Transverse colon (tissue), 4 donors: ENCODE measurements at places on chromosomes 2 and 18.

DNA sequence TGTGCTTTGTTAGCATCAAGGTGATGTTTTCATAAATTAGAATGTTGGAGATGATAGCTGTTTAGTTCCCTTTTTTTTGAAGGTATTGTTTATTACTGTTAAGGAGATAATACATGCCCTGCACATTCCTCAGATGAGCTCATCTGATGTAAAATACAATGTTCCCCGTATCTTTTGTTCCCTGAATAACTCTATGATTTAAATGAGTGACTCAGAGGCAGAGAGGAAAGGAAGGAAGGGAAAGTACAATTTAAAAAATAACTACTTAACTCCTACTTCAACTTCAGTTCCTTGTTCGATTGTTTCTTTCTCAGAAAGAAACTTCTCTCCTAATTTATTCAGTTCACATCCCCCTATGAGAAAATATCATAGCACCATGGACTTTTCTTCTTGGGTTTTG, 208.7 kb downstream of the KCNE4 start:
- no peak overlapping the region for H3K4me3 ChIP-seq
- H3K27me3 ChIP-seq, result no peaks in the 10 kb centered on the region
- no peaks in the 10 kb centered on the region for H3K36me3 ChIP-seq
- no peak for DNase-seq

DNA sequence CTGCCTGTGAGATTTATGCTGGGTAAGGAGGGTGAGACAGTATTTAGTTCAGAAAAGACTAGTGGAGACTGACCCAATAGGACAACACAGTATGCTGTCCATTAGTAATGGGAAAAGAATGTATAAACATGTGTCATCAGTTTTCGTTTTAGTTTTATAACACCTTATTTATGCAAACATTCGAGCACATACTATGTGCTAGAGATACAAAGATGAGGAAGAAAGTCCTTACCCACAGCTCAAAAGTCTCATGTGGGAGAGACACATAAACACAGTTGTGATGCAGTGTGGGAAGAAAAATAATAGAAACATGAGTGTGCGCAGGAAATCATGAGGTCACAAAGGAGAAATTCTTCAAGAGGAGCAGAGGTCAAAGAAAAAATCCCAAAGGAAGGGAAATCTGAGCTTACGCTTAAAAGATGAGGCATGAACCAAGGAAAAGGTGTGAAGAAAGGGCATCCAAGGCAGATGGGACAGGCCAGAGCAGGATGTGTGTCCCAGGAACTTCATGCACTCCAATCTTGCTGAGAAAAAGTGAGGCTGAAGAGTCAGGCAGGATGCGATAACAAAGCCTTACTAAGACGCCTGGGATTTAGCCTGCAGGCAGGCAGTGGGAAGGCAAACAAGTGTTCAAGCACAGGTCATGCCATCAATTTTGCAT, 8.1 kb downstream of the METTL21A start:
- H3K27me3 ChIP-seq, result no peaks in the 10 kb centered on the region
- H3K4me1 ChIP-seq, result no peaks in the 10 kb centered on the region
- H3K27ac ChIP-seq, result peak overlapping the region; percentile 51
- H3K4me3 ChIP-seq, result no peak overlapping the region

DNA sequence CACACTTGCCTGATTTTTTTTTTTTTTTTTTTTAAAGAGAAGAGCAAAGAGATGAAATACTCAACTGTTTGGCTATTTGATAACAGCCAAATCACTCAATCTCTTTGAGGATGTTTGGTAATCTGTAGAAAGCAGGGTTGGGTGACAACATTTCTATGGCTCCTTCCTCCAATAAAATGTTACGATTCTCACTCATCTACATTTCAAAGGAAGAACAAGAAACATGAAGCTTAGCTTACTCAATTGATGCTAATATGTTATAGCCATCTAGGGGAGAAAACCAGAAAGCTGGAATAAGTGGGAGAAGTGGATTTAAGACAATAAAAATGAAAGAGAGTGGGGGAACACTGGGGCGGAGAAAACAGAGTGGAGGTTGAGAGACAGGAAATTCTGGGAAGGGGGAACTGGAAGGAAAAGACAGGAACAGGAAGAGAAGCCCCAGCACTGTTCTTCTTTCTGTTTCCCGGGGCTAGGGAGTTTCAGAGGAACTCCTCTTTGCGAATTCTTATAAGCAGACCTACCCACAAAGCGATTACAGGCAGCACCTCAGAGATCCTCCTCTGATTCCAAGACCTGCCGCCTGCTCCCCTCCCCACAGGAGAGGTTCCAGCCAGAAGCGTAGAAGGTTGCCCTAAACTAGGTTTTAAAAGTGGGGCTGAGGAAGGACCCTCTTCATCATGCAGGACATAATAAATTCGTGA, 13.3 kb downstream of the ST3GAL5 start:
- no peaks in the 10 kb centered on the region for H3K4me1 ChIP-seq
- H3K4me3 ChIP-seq, result no peak overlapping the region
- H3K36me3 ChIP-seq, result no peaks in the 10 kb centered on the region
- H3K27me3 ChIP-seq, result no peaks in the 10 kb centered on the region
- DNase-seq, result no peak

DNA sequence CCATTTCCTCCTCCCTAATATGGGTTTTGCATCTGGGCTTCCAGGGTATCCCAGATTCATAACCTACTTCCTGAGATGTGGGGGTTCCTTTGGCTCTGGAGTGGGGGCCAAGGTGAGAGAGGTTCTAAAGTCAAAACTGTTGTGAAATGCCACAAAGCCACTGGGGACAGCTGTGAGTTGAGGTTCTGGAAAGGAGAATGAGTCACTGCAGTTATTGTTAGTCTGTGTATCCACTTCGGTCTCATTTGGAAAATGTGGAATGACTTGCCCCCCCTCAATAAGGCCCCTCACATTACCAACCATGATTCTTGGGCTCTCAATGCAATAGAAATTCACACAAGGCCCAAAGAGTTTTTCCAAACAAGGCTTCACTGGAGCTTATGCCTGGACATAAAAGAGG, 51.1 kb upstream of the LGALSL start:
- peaks cover 70% of the 10 kb centered on the region for H3K4me1 ChIP-seq
- H3K36me3 ChIP-seq, result no peaks in the 10 kb centered on the region
- H3K27ac ChIP-seq, result peak overlapping the region; percentile 89
- DNase-seq, result no peak

GRCh38 chr2:219285894-219286425, 6.8 kb downstream of the DNAJB2 start:
- DNase-seq, result no peak
- H3K4me1 ChIP-seq, result no peaks in the 10 kb centered on the region
- H3K4me3 ChIP-seq, result no peak overlapping the region
- no peak overlapping the region for H3K27ac ChIP-seq

GRCh38 chr2:121804340-121804739, 48.9 kb downstream of the TSN start:
- no peaks in the 10 kb centered on the region for H3K27me3 ChIP-seq
- DNase-seq, result no peak
- no peaks in the 10 kb centered on the region for H3K36me3 ChIP-seq
- H3K27ac ChIP-seq, result no peak overlapping the region

DNA sequence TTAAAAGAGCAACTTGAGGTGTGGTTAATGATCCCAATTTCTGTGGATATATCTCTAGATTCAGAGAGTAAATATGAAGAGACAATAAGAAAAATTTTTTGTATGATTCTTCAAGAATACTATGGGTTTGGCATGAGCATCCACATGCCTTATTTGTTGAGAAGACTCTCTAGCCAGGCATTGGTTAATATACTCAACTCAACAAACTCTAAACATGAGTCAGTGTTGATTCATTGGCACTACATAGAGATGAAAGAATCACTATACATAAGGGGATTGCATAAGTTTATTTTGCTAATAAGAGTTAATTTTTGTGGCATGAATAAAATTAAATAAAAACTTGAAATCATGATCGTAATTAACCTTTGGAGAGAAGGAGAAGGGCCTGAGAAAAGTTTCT, 930.2 kb upstream of the LRRTM1 start:
- no peaks in the 10 kb centered on the region for H3K27me3 ChIP-seq
- no peaks in the 10 kb centered on the region for H3K4me1 ChIP-seq
- H3K27ac ChIP-seq, result no peak overlapping the region
- no peak overlapping the region for H3K4me3 ChIP-seq

DNA sequence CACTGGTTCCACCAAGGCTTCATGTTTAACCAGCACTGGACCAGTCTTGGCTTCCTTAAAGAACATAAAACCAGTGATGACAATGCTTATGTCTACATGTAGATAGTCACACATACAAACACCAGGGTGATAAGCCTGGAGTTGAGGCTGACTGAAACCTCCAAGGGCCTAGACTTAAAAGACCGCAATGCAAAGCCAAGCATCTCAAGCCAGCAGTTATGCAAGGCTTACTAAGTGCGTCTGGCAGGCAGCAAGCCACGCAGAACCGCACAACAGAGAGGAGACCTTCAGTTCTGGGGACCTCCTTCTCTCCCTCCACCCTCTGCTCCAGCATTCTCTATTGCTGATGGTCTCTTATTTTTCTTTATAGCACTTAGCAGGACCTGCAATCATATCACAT, 63.2 kb upstream of the ACAA2 start:
- no peak for DNase-seq
- no peaks in the 10 kb centered on the region for H3K27me3 ChIP-seq
- H3K36me3 ChIP-seq, result no peaks in the 10 kb centered on the region
- no peak overlapping the region for H3K4me3 ChIP-seq

DNA sequence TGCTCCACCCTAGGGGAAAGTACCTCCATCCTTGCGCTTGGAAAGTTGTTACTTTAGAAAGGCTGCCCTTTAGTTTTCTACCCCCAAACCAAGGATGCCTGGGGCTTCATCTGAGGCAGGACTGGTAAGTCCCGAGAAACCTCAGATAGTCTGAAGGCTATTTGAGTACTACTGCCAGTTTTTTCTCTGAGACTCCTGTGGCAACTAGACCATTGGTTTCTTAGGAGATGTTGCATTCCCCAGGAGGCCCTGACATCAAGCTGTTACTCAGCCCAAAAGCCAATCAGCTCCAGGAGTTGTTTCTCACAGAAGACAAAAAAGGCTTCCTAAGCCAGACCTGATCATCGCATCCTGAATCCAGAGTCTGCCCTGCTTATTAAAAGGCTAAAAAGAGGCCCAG, 67.2 kb downstream of the COLEC12 start:
- no peak overlapping the region for H3K27ac ChIP-seq
- H3K27me3 ChIP-seq, result no peaks in the 10 kb centered on the region
- H3K4me3 ChIP-seq, result no peak overlapping the region
- no peaks in the 10 kb centered on the region for H3K36me3 ChIP-seq

GRCh38 chr2:23542230-23542789, 157.3 kb downstream of the KLHL29 start:
- H3K27ac ChIP-seq, result no peak overlapping the region
- no peaks in the 10 kb centered on the region for H3K27me3 ChIP-seq
- no peak for DNase-seq
- no peaks in the 10 kb centered on the region for H3K36me3 ChIP-seq
- H3K4me1 ChIP-seq, result peaks cover 10% of the 10 kb centered on the region

DNA sequence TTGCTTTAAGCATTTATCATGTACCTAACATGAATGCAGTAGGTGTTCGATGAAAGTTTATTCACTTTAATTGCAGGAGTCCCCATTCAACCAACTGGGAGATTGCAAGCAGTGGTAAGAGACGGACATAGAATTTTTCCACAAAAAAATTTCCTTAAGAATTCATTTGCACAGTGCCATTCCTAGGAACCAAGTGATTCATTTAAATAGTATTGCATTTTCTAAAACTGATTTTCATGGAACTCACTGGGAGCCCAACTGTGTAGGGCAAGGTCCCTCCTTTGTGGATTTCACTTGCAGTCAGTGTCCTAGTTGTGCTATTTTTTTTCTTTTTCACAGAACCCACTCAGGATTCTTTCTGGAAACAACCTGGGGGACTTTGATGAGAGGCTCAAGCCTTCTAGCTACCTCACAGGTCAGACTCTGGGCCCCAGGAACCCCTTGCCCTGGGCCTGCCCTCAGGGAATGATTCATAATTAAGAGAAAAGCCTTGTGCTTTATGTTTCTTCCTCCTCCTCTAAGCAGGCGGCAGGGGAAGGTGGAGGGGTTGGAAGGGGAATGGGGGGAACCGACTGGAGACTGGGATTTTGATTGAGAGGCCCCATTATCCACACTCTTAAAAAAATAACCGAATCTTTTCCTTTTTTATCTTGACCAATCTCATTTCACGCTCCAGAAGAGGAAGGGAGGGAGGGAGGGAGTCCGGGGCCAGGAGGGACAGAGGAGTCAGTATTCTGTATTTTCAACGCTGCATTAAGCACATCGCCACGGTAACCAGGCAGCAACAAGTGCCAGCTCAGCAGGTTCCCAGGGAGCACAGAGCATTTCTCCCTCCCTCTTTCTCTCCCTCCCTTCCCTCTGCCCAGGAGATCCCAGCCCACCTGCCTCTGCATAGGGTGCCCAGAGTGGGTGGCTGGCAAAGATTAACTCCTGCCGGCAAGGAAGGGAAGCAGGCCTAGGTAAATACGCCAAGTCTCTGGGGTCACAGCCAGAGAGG, 51.8 kb downstream of the PSD4 start:
- no peak overlapping the region for H3K27ac ChIP-seq
- no peak for DNase-seq
- no peak overlapping the region for H3K4me3 ChIP-seq
- peaks cover under 1% of the 10 kb centered on the region for H3K4me1 ChIP-seq

DNA sequence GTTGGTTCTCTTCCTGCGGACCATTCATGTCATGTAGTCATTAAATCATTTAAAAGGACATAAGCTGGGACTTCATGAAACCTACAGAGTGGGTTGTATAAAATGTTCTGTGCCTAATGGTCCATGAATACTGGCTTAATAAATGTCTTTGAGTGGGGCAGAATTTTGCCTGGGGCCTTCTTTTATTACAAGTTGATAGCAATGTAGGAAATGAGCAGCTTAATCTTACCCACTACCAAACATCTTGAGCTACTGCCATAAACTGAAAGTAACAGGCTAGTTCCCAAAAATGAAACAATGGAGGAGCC, 130.9 kb downstream of the TMEM17 start:
- H3K27ac ChIP-seq, result no peak overlapping the region
- no peak overlapping the region for H3K4me3 ChIP-seq
- no peak for DNase-seq
- H3K4me1 ChIP-seq, result no peaks in the 10 kb centered on the region
- H3K27me3 ChIP-seq, result no peaks in the 10 kb centered on the region

- H3K4me1 ChIP-seq, result no peaks in the 10 kb centered on the region
- no peak overlapping the region for H3K27ac ChIP-seq
- no peak overlapping the region for H3K4me3 ChIP-seq
- DNase-seq, result no peak
- H3K27me3 ChIP-seq, result no peaks in the 10 kb centered on the region
- H3K36me3 ChIP-seq, result no peaks in the 10 kb centered on the region
These were observed 14.4 kb upstream of the MYO3B start for GRCh38 chr2:170163411-170164065.

- H3K27ac ChIP-seq, result no peak overlapping the region
- no peak for DNase-seq
- no peaks in the 10 kb centered on the region for H3K27me3 ChIP-seq
- no peaks in the 10 kb centered on the region for H3K36me3 ChIP-seq
- no peak overlapping the region for H3K4me3 ChIP-seq
These were observed 229.9 kb upstream of the HDAC4 start for GRCh38 chr2:239630618-239631286.

- no peaks in the 10 kb centered on the region for H3K4me1 ChIP-seq
- H3K27me3 ChIP-seq, result no peaks in the 10 kb centered on the region
- no peak overlapping the region for H3K4me3 ChIP-seq
- no peaks in the 10 kb centered on the region for H3K36me3 ChIP-seq
These were observed 862.3 kb downstream of the SUCLG1 start for GRCh38 chr2:83596592-83597282.
